ENCODE measurements at places on chromosomes 16 and 17.

DNA sequence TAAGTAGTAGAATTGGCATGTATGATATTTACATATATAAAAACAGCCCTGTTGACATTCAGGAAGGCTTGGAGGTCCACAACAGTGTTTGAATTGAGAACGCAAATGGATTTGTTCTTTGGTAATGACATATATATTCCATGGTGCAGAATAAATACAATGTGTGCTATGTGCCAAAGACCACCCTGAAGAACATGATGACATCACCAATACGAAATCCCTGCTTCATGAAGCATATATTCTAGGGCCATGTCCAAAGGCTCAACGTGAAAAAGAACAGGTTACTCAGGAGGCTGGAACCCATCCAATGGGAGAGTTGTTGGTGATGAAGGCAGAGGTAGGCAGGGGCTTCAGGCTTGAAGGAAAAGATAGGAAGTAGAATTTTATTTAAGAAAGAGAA is 423.9 kb upstream of the MAF start:
- no peak for DNase-seq

DNA sequence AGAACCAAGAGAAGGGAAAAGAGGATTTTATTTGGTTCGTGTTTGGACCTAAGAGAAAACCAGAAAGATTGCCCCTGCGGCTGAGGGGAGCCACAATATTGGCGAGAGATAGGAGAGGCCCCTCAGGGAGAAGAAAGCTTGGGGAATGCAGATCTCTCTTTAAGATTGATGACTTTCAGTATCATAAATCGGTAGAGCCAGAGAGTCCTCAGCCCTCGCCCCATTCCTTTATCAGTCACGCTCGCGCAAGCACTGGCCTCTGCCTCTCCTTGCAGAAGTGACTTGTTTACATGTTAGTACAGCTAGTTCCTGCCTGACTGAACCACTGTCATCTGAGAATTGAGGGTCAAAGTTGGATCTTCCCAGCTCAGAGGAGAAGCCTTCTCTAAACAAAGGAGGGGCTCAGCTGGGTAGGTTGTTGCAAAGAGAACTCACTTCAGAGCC is 21.5 kb upstream of the KRT19 start:
- no peak for DNase-seq

DNA sequence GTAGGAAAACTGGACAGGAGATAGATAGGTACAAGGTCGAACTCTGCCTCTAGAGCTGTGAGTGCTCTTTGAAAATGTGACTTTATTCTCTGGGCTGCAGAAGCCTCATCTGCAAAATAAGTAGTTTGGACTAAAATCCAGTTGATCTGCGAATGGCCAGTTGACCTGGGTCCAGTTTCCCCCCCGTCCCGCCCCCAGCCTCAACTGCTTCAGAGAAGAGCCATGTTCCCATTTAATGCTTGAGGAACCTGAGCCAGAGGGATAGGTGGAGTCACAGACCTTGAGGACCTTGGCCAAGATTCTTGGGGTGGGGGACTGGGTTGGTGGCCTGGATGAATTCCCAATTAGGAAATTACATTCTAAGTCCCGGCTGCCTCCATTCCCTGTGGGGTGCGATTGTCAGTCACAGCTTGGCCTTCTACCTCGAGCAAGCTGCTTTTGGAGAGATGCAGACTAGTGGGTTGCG is 14.1 kb downstream of the TBX2 start:
- DNase-seq = no peak

GRCh38 chr16:79475841-79476240 is 124.7 kb downstream of the MAF start:
- no peak for DNase-seq

DNA sequence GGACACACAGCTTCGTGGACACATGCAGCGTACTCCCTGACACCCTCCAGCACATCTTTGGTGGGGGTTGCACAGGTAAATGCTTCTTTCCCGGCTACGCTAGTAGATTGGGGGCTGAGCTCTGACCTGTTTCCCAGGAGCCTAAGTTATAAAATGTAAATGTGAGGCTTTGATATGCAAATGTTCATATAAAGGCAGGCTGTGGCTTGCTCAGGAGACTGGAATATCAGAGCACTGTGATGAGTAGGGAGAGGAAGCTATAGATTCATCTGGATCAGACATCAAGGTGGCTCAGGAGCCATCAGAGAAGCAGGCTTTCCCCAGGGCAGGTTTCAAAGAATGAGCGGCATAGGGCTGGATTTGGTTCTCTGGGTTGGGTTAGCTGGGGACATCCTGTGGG is 3.4 kb upstream of the ETV4 start:
- DNase-seq = no peak

GRCh38 chr17:29049541-29050145 is 6.7 kb downstream of the PIPOX start:
- no peak for DNase-seq

GRCh38 chr16:68475071-68475470 is 26.8 kb upstream of the SMPD3 start:
- no peak for DNase-seq

- no peak for DNase-seq
Measured at GRCh38 chr17:63480192-63480784, 3.4 kb downstream of the ACE start.

- no peak for DNase-seq
Measured at GRCh38 chr17:896953-897661, 82.5 kb downstream of the NXN start.

All from T-helper 1 cell (primary cell).